IMR-90 (cell line): ENCODE measurements at places on chromosomes 13 and 19. TPM values are rescaled to one million over a fixed set of nuclear protein-coding genes. Genes with fewer than 3 reads are reported as not detected.

DNA sequence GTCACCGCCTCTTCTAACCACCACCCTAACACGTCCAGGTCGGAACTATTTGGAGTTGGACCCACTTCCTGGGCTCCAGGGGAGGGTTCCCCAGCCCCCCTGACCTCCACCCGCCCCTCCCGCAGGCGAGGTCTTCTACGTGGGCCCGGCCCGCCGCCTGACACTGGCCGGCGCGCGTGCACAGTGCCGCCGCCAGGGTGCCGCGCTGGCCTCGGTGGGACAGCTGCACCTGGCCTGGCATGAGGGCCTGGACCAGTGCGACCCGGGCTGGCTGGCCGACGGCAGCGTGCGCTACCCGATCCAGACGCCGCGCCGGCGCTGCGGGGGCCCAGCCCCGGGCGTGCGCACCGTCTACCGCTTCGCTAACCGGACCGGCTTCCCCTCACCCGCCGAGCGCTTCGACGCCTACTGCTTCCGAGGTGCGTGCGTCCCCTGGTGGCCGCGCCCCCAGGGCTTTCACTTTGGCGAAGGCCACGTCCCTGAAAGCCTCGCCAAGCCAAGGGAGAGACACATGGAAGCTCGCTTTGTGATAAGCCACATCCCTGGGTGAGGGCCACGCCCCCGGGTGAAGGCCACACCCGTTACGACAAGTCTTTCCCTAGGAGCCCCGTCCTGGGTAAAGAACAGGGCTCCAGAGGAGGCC, 13.2 kb downstream of the NCAN start:
- no peaks in the 10 kb centered on the region for H3K4me1 ChIP-seq
- peak; percentile 44 for DNase-seq
- H3K27me3 ChIP-seq, result peaks cover 18% of the 10 kb centered on the region
- H3K27ac ChIP-seq, result no peak overlapping the region
- peak overlapping the region; percentile 34; the same call in 1 of the 2 replicates for H3K4me3 ChIP-seq

GRCh38 chr13:102294407-102295018, 107.3 kb downstream of the FGF14 start:
- no peak for DNase-seq
- no peak overlapping the region for H3K4me3 ChIP-seq
- no peak overlapping the region for H3K27ac ChIP-seq
- no peaks in the 10 kb centered on the region for H3K36me3 ChIP-seq
- H3K27me3 ChIP-seq, result peaks cover 3% of the 10 kb centered on the region; the same call in 1 of the 2 replicates

Gene KLK3
- total RNA-seq, result not detected in 2 replicates

Gene ZNF880
- 28.9 and 40.3 TPM in 2 replicates for total RNA-seq

Gene FOXA3
- not detected in 2 replicates for total RNA-seq

Gene SNRPD2
- total RNA-seq, result 877 and 974 TPM in 2 replicates
